CD4-positive, alpha-beta T cell treated with Interleukin-21 for 1 hour (primary cell): ENCODE measurements at places on chromosomes 5 and 9.

DNA sequence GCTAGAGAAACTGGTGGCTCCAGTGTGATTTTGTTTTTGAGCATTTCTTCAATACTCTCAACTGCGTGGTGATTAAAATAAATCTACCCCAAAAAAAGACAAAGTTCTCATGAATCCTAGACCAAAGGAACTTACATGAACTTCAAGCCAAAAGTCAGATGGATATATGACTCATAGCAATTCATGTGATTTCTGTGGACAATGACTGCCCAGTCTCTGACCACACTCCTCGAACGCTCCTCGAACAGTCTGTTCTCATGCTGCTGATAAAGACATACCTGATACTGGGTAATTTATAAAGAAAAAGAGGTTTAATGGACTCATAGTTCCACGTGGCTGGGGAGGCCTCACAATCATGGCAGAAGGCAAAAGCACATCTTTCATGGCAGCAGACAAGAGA is 46.4 kb upstream of the CEP78 start:
- no peak for DNase-seq

DNA sequence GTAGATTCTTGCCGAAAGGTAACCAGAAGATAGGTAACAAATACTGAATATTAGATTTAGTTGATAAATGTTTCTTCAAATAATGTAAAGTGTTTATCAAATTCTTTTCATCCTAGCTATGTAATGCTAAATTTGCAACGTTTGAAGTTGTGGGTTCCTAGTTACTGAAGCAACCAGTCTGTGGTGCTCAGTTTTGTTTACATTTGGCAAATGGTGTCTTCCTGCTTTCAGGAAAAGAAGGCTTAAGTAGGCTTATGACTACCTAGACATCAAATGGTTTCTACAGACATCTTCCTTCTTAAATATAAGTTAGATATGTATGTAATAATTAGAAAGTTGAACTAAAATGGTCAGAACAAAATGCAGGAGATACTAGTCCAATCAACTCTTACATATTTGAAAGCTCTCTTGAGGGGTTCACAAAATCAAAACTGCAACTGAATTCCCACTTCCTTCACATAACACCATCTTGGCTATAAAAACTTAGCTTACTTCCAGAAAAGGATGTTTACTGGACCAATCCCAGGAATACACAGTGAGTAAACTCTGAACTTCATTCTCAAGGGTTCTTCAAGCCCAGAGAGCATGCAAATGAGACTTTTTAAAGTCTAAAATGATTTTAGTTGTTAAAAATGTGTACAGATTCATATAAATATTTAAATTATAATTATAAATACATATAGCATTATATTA is 125.7 kb upstream of the ITGA1 start:
- DNase-seq = no peak

DNA sequence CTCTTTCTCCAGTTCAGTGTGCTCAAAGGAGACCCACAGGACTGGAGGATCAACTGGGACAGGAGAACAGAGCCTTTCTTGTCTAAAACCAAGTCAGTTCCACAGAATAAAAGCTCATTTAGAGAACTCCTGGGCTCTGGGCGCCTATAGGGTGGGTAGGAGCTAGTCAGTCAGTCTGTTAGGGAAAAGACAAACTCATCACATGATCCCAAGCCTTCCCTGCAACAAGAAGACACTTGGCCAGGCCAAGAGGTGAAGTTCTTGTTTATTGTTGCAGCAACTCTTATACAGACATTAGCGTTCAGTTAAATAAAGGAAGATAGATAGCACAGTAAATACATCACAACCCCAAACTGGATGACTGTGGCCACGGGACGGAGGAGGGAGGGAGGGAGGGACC is 102.3 kb downstream of the ENTREP1 start:
- no peak for DNase-seq

DNA sequence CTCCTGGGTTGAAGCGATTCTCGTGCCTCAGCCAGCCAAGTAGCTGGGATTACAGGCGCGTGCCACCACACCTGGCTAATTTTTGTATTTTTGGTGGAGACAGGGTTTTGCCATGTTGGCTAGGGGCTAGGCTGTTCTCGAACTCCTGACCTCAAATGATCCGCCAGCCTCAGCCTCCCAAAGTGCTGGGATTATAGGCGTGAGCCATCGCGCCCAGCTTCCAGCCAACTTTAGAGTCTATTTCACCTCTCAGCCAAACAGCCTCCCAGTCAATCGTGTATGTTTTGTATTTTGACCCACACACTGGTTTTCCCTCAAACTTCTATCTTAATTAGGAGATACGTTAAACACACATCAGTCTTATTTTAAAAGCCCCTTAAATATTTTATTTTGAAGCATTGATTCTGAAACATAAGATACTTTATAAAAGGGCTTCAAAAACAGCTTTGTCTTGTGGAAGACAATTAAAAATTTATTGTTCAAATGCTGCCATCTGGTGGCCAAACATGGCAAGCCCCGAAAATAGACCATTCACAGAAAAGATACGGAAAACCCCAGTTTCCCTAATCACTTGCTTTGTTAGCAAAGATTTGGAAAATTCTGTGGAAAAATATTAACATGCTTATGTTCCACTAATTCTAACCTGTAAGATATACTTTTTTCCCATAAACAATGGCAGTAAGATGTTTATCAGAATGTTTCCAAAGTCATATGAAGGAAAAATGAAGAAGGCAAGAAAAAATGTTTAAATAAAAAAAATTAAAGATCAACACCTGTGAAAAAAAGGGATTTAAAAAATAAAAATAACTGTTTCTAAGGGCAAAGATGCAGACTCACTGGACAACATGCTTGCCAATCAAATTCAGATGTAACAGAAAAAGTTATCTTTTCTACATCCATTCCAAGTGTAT is 33.1 kb downstream of the APTX start:
- peak; percentile 59 for DNase-seq

- peak; percentile 68 for DNase-seq
These were observed 13.3 kb upstream of the RECK start for GRCh38 chr9:36023260-36024048.

GRCh38 chr9:70081120-70081495 is 37.5 kb downstream of the MAMDC2 start:
- DNase-seq = no peak

DNA sequence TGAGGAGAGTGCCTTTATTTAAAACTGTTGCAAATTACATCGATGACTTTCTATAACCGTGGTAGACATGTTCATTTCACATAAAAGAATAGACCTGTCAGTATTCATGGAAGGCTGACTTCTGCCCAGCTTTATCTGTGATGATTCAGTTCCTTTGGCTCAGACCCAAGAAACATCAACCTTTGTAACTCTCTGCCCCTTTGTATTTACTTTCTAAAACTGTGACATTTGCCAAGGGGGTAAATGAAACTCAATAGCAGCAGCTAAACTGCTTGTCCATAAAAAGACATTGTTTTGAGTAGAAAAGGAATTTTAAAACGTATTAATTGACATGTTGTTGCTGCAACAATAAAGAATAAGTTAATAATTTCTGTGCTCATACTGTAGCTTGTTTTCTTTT is 137.8 kb upstream of the ANKH start:
- no peak for DNase-seq

DNA sequence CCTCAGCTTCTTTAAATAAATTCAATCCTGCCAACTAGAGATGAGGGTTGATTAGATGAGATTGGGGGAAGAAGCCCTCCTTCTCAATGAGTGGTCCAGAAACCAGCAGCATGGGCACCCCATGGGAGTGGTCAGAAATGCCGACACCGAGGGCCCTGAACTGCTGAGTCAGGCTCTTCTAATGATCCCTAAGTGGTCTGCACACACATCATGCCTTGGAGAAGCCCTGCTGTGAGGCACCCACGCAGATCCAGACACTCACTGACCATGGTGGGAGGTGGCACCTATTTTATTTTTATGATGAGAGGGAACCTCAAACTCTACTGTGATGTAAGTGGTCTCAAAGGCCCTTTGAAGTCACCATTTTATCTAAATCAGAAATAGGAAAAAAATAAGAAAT is 72.3 kb upstream of the BOD1 start:
- no peak for DNase-seq

- peak; percentile 9 for DNase-seq
These were observed 87.0 kb downstream of the ZNF618 start for GRCh38 chr9:113963017-113963620.

DNA sequence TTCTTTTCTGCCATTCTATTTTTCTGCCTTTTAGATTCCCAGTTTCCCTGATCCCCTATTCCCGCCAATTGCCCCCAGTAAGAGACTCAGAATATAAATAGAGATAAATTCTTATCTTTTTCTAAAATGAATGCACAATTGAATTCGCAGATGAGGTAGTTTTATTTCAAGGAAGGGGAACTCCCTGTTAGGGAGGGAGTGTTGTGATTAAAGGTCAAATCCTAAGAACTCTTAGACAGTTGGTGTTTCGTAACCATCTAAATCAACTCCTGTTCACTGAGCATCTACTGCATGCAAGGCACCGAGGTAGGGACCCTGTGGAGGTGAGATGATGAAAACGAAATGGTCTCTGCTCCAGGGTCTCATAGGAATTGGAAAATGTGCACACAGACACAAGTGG is 7.7 kb upstream of the MAP3K1 start:
- no peak for DNase-seq

- no peak for DNase-seq
These were observed 370.0 kb upstream of the CTNND2 start for GRCh38 chr5:12274236-12274635.

GRCh38 chr5:82809420-82810143 is 267.6 kb downstream of the TMEM167A start:
- no peak for DNase-seq

DNA sequence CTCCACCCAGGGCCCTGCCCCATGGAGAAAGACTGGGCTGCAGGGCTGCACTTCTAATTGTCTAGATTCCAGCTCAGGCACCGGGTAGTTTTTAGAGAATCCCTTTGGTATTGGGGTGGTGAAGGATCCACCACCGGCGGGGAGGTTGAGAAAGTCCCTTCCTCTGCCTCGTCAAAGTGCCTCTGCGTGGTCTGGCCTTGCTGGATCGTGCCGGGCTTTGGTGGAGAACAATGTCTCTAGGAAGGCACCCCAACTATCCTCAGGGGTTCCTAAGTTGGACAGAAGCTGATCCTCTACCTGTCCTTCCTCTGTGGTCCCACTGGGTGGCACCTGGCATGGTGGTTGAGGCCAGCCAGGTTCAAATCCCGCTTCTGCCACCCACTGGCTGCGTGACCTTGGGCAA is 7.3 kb upstream of the AMBP start:
- no peak for DNase-seq

DNA sequence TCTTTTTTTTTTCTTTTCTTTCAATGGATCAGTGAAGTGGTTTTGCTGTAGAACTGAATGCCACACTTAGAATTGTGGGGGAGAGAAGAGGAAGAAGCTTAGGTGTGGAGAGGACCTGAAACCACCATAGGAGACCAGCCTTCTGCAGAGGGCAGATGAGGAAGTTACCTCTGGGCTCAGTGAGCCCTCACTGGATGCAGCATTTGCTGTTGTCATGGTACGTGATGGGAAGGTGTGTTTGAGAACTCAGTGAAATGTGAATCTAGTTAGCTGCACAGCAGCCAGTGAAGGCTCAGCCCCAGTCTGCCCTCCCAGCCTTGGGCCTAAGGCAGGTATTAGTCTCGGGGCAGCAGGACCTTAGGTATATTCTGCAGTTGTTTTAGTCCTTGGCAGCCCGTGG is 17.5 kb downstream of the CYFIP2 start:
- peak; percentile 35 for DNase-seq

DNA sequence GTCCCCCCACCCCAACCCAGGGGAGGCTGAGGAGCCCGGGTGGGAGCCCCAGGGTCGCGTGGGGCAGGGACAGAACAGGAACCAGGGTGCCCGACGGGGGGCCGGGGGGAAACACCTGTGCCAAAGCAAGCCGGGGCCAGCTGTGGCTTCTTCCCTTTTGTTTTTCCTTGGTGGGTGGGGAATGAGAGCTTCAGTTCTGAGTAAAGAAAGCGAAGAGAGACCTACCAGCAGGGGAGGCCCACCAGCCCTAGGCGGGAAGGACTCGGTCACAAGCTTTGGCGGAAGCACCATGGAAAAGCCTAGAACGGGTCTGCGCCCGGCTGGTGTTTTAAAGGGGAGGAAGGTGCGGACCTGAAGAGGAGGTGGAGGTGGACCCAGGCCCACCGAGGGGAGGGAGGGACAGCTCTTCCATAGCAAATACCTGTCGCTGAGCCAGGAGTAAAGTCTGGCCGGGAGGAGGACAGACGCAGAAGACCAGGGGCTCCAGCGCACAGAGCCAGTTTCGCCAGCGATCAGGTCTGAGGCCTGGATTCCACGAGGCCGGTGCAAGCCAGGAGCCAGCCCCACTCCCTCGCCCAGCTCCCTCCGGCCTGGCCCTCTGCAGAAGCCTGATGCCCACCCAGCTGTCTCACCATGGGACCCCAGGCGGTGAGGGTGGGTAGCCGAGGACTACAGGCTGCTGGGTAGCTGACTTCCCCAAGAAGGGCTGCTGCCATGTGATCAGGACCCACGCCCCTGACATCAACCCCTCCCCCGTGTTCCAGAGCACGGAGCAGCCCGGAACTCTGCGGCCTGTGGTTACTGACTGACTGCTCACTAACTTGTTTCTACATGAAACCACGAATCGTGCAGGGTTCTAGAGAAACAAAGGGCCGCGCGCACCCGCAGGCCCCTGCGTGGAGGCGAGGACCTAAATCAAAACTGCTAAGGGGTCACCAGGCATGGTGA is 849 bp upstream of the MGAT1 start:
- peak; percentile 89 for DNase-seq

DNA sequence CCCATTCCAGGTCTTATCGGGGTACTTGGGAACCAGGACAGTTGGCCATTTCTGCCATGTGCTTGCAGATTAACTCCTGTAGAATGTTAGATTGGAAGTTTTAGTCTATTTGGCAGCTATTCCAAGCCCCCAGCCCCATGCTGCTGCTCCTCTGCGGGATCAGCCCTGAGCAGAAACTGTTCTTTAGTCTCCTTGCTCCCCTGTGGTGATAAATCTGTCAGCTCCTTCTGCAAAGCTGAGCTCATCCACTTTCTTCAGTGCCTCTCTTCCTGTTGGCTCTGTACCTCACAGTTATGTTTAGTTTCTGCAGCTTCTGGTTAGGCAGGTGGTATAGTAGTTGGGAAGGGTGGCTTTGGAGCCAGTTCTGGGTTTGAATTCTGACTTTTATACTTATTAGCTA is 170.4 kb downstream of the GRIA1 start:
- DNase-seq = no peak

GRCh38 chr9:110065532-110065931 is 142.4 kb downstream of the C9orf152 start:
- no peak for DNase-seq

- DNase-seq = no peak
These were observed 2.9 kb upstream of the LPCAT1 start for GRCh38 chr5:1526681-1527131.

- no peak for DNase-seq
These were observed 118.7 kb upstream of the ADAMTS16 start for GRCh38 chr5:5021436-5021835.

- DNase-seq = peak; percentile 59
These were observed 37.7 kb downstream of the NR2F1 start for GRCh38 chr5:93620487-93621326.

GRCh38 chr9:129407905-129408452 is 212.9 kb downstream of the C9orf50 start:
- DNase-seq = no peak
